Activated T-helper 1 cell treated with Interleukin-2 at 50 U/mL for 16 hours (primary cell): ENCODE measurements at places on chromosomes 12 and 14.
A peak's percentile ranks its signal among the peaks of the same experiment; 100 is the strongest.

DNA sequence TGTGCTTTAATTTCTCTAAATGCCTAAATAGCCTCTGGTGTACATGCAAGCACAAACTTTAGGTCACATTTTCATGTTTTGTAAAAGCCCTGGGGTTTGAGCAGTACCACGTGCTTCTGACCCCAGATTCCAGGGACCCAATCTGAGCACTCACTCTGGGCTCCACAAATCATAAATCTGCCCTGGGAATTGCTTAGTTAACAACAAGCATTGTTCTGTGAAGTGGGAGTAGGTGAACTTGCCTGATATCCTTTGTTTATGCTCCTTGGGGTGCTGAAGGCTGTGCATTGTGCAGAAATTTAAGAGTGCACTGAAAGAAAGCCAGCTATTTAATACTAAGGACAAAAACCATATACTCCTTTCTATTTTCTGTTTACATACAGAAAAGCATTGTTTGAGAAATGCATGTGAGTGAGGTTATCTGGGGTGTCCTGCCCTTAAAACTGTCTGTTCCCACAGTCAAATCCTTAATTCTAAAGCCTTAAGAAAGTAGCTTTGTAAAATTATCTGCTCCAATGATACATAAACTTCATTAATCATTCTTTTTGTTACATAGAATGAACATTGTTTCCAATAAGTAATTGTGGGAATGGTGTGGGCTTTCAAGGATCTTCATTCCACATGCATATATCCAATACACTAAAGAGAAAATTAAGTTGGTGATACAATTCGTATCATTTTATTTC lies 258.6 kb upstream of the NPAS3 start:
- DNase-seq = no peak

DNA sequence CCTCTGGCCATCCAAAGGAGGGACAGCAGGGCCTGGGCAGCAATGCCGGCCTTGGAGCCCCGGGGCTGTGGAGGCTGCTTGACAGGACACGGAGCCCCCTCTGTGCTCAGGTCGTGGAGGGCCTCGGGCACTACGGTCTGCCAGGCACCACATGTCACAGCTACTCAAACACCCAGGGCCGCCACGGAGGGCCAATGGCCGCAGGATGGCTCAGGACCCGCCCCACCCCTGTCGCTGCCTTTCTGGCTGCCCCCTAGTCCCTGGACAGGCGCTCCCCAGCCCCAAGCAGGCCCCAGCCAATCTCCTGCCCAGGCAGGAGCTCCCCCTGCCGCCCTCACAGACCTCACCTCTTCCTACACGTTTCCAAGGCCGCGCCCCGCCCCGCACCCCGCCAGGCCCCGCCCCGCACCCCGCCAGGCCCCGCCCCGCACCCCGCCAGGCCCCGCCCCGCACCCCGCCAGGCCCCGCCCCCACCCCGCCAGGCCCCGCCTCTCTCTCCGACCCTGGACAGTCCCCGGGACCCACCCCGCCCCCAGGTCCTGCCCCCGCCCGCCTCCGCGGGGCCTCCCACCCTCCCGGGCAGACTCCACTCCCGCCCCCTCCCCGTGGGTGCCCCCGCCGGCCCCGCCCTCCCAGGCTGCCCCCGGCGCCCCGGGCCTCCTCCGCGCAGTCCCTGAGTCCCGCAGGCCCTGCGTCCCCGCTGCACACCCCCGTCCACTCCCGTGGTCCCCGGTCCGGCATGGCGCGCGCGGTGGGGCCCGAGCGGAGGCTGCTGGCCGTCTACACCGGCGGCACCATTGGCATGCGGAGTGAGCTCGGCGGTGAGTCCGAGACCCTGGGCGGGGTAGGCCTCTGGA lies at the start of gene ASPG:
Gene ASPG (plus strand): TSS at position 669 of the 857 bp plus-strand sequence. CDS start 71 bp downstream, at position 740.
- no peak for DNase-seq

DNA sequence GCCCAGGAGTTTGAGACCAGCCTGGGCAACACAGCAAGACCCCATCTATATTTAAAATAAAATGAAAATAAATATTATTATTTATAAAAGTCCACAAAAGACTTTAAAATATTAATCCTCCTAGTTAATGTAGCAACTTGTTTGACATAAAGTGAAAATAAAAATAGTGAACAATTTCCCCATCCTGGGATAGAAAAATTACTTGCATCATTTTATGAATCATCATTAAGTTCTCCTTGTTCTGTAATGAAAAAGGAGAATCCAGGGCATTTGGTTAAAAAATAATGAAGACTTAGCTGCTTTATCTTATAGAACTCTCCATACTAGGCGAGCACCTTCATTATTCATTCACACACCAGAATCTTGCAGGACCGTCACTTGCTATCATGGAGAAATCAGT lies 66.1 kb downstream of the ELK3 start:
- DNase-seq = no peak

DNA sequence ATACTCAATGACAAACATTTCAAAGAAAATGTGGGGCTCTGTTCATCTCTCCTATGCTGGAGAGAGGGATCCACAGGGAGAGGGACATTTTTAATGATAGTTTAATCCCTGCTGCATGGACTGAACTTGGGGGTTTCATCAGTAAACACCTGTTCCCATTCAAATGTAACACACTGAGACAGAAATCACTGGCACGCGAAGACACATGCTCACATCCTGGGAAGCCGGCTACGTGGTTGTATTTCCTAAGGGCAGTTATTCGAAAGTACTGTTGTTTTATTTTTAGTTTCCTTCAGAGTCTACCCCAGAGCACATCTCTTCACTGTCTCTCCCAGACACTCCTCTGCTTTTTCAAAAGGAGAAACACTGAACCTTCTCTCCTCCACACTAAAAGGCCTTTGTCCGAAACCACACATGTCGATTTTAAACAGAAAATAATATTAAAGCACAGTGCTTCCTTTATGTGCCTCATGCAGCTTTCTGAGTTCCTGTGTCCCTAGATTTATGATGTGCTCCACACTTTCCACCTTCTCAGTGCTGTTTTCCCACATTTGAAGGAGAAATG lies 52.8 kb downstream of the PTHLH start:
- no peak for DNase-seq

- no peak for DNase-seq
These were observed 401.7 kb downstream of the TRHDE start for GRCh38 chr12:72673853-72674252.

DNA sequence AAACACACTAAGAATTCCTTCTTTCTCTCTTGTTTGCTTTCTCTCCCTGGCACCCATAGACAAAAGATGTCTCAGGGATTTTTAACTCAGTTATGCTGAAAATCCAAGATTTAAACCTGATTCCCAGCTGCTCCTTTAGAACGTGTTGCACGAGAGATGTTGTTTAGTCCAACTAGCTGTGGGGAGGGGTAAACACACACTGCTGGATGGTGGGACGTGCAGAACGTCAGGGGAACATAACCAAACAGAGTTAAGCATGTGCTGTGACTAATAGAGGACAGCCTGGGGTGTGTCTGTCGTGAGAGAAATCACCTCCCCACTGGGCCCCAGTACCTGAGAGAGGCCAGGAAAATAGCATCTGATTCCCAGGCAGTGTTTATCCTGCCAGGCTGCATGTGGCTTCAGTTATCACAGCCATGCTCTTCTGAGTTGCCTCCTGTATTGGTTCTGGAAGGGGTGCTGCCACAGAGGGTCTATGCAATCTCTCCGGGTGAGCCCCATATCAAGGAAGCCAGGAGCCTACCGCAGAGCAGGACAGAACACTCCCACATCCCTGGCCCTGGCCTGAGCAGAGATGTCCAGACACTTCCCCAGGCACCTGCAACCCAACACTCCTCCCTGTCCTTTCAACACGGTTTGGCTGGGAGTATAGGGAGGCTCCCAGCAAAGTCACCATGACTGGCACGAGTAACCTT lies 112.7 kb upstream of the EGLN3 start:
- no peak for DNase-seq

- no peak for DNase-seq
These were observed 247.2 kb downstream of the ACSS3 start for GRCh38 chr12:81325086-81325485.

DNA sequence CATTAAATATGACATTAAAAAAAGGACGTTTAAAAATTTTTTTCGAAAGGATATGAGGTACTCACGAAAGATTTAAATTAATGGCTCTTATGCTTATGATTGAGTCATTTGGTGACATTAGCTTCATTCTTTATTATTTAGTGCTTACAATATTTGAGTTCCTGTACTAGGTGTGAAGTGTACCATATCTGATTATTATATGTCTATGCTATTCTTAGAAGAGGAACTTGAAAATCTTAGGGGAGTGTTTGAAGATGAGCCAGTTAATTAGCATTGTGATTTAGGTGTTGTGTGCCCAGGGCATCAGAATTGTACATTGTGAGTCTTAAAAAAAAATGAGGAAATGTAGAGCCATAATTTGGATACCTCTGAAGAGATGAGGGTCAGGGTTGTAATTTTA lies 118.6 kb downstream of the FUT8 start:
- no peak for DNase-seq

GRCh38 chr12:13941258-13942249 lies 39.8 kb downstream of the GRIN2B start:
- DNase-seq = no peak

- DNase-seq = no peak
These were observed 80.0 kb downstream of the METTL25 start for GRCh38 chr12:82438356-82438755.

DNA sequence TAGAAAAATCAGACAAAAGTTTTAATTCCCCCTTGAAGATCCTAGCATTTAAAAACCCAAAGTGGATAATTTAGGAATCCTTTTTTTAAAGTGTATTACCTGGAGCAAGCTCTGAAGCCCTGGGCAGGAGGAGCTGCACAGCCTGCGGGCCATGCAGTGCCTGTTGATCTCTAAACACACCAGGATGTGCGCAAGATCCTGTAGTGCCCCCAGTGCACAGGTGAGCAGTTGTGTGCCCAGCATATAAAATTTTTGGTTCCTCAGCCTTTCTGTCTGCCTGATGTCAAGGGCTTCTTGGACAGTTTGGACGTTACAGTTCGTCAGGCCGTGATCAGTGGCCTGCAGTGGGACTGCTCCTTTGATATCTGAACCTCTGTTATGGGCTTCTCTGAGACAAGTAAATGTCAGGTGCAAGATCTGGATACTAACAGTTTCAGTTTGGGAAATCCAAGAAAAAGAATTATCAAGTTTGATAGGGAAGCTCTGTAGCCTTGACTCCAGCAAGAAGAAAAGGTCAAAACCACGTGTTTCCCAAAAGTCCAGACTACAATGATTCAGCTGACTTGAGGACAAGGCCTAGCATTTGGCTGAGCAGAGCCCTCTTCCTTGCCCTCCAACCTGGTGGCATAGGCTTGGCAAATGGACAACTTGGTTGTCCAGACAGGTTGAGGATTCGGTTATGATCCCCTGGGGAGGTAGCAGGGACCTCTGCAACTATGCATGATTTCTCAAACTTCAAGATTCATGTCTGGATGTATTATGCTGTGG lies 1.0 kb downstream of the ATXN7L3B start:
- peak; percentile 12 for DNase-seq

DNA sequence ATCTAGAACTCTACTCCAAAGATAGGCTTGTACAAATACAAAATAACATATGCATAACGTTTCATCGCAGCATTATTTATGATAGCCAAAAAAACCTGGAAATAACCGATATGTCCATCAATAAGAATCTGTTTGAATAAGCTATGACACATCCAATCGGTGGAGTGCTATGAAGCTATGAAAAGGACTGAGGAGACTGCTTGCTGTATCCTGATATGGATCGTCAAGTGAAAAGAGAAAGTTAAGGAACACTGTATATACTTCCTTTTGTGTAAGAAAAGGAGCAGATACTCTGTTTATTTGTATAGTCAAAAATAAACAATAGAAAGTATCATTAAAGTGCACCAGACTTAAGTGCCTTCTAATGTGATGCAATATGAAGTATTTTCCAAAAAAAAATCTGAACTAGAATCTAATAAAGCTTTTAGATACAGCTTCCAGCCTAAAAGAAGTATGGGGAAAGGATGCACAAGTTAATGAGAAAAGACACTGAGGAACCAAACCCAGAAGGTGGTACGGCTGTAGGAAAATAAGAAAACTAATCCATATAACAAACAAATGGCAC lies 645 bp upstream of the KLHDC1 start:
- DNase-seq = no peak

GRCh38 chr12:93299262-93299846 lies 78.4 kb upstream of the NUDT4 start:
- DNase-seq = no peak

GRCh38 chr12:86435053-86435452 lies 178.9 kb upstream of the MGAT4C start:
- no peak for DNase-seq

DNA sequence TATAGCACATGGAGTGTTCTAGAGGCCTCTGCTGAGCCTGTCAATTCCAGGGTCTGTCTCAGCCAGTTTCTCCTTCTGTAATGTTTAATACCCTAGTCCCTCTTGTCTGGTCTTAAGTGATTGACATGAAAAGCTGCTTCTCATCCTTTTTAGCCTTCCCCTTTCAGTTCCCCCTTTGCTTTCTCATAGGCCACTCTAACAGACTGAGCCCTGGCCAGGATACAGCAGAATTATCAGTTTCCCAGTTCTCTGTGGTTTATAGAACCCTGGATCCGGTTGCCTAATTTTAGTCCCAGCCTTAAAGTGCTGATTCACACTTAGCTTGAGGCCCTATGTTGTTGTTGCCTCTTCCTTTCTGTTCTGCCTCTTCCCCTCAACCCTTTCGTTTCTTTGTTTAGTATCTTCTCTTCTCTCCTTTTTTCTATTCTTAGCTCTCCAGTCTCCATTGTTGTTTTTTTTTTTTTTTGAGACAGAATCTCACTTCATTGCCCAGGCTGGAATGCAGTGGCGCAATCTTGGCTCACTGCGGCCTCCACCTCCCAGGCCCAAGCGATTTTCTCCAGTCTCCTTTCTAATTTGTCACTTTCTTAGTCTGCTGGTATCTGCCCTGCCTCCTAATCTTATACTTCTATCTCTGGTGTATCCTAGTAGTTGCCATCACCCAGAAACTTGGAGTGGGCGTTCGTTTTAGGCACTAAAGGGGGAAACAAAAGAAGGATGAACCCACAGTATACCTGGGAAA lies 2.9 kb upstream of the BIN2 start:
- DNase-seq = no peak

GRCh38 chr12:3313675-3314663 lies 177.0 kb upstream of the PRMT8 start:
- DNase-seq = no peak

DNA sequence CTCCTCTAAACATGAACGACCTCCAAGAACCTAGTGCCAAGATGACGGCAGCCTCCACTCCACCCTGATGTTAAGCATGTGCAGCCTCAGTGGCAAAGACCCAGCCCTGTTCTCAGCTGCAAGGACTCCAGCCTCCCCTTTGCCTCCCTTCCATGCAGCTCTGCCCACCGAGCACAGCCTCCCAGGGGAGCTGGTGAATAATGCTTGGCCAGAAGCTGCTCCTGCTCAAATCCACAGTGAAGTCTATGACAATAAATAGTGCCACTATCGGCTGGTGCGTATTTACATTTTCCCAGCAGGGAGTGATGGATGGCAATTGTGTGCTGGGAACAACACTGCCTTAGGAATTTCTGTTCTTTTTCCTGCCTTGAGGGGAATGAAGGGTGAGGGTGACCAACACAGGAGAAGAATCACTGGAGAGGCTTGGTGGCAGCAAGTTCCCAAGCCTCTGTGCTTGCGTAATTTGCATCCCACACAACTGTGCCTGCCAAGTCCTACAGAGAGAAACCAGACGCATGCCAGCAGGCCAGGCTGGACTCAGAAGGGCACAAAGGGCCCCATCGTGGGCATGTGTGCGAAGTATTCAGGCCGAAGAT lies 29.9 kb upstream of the TC2N start:
- DNase-seq = no peak

- DNase-seq = no peak
These were observed 58.5 kb downstream of the WNK1 start for GRCh38 chr12:810671-811415.

GRCh38 chr14:99731547-99732435 lies 47.7 kb downstream of the CYP46A1 start:
- no peak for DNase-seq
